T-helper 17 cell (primary cell): ENCODE measurements at places on chromosomes 1 and 21. TPM values are rescaled to one million over a fixed set of nuclear protein-coding genes. Genes with fewer than 3 reads are reported as not detected.
A peak's percentile ranks its signal among the peaks of the same experiment; 100 is the strongest.

DNA sequence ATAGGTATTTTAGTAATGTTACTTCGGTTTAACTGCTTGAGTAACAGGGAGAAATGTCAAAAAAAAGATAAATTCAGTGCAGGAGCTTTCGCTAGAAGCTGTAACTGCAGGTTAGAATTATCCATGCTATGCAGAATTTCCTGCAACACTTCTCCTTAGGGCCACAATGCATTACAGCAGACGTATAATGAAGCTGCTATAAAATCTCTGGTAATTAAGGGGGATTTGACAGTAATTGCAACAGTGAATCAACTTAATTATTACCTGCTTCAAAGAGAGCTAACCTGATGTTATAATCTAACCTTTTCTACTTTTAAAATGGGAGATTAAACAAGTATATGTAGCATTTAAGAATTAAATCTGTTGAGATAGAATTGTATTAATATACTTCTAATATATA, 92.6 kb downstream of the ATG4C start:
- H3K27me3 ChIP-seq, result no peaks in the 10 kb centered on the region
- H3K27ac ChIP-seq, result no peak overlapping the region
- H3K4me3 ChIP-seq, result no peak overlapping the region
- no peak for DNase-seq
- no peaks in the 10 kb centered on the region for H3K36me3 ChIP-seq

NCMAP gene
- not detected for total RNA-seq

- no peak overlapping the region for H3K4me3 ChIP-seq
- H3K4me1 ChIP-seq, result peaks cover 13% of the 10 kb centered on the region
- DNase-seq, result peak; percentile 23
- no peaks in the 10 kb centered on the region for H3K27me3 ChIP-seq
These were observed 16.4 kb upstream of the RAB29 start for GRCh38 chr1:205791568-205792180.

GRCh38 chr1:65177457-65177856, 29.5 kb downstream of the AK4 start:
- H3K27me3 ChIP-seq, result peaks cover 46% of the 10 kb centered on the region
- no peak overlapping the region for H3K4me3 ChIP-seq
- no peak for DNase-seq
- H3K4me1 ChIP-seq, result no peaks in the 10 kb centered on the region
- no peaks in the 10 kb centered on the region for H3K36me3 ChIP-seq

DNA sequence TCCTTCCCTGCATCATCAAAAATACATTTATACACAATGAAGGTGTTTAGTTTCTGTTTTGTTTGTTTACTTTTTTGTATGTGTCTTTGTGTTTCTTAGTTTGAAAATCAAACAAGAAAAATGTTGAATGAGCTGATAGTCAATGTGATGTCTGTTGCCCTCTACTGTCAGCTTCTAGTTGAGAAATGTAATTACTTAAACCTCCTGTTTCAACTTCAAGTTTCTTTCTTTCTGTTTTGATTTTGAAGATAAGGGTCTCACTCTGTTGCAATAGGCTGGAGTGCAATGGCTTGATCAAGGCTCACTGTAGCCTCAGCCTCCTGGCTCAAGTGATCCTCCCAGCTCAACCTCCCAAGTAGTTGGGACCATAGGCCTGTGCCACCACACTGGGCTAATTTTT, 37.5 kb downstream of the SPTA1 start:
- H3K27ac ChIP-seq, result peak overlapping the region; percentile 57
- DNase-seq, result no peak
- peaks cover 3% of the 10 kb centered on the region for H3K36me3 ChIP-seq
- H3K4me1 ChIP-seq, result peaks cover 22% of the 10 kb centered on the region
